ENCODE measurements at places on chromosomes 2 and 18.

GRCh38 chr2:66899648-66900047, 464.7 kb downstream of the MEIS1 start:
- DNase-seq: no peak

DNA sequence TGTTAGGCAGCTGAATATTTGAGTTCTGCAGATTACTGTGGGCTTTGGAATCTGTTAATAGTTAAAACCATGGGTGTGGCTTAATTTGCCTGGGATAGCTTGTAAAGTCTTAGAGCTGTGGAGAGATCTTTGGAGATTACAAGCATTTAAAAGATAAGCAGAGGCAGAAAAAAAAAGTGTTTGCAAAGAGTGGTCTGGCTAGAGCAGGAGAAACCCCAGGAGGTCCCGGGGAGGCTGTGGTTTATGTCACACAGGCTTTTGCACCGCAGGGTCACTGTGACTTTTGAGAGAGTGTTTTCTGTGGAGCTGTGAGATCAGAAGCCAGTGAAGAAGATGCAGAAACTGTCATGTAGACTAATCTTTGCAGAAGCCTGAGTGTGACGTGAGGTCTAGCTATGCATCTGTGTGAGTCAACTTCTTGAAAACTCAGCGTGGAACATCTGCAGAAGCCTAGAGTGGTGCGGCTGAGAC, 49.0 kb downstream of the SETBP1 start:
- DNase-seq: peak; percentile 28

DNA sequence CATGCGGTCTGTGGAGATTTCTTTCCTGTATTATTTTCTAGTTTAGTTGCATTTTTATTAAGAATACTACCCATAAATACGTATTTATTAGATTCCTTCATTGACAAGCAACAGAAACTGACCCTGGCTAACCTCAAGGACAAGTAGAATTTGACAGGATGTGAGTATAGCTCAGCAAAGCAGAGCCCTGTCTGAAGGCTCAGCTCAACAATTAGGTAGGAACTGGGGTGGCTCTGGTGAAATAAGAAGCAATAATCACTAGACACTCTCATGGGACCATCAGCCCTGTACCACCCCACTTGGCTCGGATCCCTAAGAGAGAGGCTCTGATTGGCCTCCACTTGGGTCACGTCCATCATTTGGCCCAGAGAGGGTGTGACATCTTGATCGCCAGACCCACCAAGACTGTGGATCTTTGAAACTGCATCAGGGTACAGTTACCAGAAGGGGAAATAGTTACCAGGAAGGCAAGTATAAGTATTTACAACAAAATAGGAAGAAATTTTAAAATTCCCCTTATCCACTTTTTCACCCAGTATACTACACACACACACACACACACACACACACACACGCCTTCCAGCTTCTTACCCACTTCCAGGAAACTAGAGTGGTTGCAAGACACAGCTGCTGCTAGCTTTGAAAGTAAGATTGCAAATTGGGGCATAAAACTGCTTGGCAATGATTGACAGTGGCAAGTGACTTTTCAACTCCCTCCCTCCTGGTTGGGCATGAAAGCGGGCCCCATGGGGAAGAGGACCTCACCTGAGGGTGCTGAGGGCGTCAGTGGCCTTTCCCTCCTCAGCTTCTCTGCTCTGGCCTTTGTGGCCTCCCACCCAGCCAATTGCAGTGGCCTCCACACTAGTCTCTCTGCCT, 41.8 kb downstream of the KCTD18 start:
- no peak for DNase-seq

DNA sequence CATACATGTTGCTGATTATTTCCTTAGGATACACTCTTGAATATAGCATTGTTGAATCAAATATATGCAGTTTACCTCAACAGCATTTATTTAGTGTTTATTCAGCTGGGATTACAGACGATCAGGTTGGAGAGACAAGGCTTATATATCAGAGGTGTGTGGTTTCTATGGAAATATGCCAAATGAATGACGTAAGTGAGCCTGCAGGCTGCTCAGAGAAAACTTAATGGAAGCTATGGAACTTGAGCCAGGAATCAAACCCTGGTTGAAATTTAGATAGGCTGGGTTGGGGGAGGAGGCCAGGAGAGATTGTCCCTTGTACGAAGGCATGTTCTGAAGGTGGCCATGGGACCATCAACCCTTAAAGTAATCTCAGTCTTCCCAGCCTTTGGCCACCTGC, 79.5 kb downstream of the INPP4A start:
- no peak for DNase-seq

GRCh38 chr2:127545189-127545588, 9.7 kb downstream of the MYO7B start:
- DNase-seq: no peak

- no peak for DNase-seq
Observed at GRCh38 chr2:177332026-177332991, 60.3 kb upstream of the AGPS start.

DNA sequence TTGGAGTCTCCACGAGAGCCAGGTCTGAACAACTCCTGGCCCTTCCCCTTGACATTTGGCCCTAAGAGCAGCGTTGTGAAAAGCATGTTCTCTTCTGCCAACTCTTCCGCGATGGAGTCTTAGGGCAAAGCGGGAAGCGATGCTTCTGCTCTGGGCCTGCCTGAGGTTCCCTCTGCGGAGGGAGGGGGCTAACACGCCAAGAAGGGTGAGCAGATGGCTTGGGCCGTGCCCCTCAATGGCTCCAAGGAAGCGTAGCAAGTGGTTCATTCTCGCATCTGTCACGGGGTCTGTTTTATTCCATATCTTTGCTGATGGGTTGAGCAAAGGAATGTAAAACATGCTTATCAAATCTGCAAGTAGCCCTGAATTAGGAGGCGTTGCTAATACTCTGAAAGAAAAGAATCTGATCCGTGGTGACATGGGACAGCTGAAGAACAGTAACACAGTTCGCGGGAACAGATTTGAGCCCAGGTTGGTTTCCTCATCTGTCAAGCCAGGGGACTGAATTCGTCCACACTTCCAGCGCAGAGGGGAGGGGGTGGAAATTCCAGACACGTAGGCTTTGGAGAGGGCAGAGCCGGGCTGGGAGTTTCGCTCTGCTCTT, 38.0 kb downstream of the DNMT3A start:
- no peak for DNase-seq

DNA sequence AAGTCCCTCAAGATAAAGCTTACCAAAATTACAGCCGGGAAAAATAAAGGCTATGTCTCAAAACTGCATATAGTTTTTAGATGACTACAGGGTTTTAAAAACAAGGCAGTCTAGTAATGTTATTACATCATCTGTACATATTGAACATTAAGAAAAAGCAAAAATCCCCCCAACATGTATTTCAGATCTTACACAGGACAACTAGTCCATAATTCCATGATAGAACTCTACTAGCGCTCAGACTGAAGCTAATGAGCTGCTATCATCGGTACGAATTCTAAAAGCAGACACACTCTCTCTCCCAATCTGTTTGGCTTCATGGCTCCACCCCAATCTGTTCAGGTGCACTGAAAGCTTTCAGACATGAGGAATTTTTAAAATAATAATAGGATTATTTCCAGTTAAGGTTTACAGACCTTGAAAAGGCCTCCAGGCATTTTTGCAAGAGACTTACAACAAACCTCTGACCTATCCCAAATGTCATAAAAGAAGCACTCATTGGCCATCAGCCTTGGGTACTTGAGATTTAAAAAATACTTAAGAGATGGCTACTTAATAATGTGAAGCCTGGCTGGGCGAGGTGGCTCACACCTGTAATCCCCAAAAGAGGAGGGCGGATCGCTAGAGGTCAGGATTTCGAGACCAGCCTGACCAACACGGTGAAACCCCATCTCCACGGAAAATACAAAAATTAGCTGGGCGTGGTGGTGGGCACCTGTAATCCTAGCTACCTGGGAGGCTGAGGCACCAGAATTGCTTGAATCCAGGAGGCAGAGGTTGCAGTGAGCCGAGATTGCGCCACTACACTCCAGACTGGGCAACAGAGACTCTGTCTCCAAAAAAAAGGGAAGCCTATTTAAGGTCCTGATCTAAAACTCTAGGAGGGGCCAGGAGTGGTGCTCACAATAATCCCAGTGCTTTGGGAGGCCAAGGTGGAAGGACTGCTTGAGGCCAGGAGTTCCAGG, 2.0 kb downstream of the NPC1 start:
- DNase-seq: no peak

DNA sequence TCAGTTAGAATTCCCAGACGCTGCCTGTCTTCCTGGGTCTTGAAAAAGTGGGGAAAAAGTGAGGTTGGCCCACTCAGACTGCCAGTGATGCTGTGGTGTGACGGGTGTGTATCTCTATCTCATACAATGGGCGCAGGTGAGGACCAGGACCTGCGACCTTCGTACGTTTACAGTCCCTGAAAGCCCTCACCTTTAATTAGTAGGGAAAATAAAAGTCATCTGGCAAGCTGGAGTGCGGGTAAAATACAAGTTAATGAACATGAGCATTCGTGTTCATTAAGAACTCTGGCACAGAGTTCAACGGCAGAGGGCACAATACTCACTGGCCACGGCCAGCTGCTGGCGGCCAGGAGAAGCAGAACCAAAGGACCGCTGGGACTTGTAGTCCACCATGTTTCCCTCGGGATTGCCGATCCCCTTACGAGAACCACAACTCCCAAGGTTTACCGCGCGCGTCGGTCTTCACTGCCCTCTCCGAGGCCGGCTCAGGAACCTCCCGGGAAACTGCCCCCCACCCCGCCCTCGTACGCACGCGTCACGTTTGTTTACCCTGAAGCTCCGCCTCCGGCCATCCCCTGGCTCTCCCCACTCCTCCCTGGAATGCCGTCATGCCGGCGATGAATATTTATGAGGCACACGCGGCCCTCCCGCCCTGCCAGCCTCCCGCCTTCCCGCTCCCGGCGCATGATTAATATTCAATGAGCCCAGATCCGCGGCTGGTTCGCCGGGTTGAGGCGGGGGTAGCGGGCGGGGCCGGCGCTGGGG, 488 bp upstream of the PHLPP1 start:
- DNase-seq: peak; percentile 83

- no peak for DNase-seq
Observed at GRCh38 chr2:28643911-28644334, 107.7 kb upstream of the PPP1CB start.

GRCh38 chr2:190202604-190203003, 117.0 kb downstream of the HIBCH start:
- DNase-seq: no peak

GRCh38 chr2:236603361-236604015, 33.9 kb downstream of the ACKR3 start:
- no peak for DNase-seq

DNA sequence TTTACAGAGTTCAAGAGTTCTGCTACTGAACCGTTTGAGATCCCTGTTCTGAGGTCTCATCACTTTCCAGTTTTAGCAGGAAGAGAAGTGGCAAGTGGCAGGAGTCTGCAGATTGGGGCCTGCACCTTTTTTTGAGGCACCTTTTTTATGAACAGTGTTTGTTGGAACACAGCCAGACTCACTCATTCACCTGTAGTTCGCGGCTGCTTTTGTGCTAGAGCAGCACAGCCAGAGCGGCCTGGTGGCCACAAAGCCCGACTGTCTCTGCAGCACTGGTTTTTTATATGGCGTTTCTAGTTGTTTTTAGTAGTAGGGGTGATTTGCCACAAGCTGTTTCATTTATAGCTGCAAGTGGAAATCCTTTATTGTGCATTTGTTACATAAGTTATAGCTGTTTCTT, 8.6 kb downstream of the ACP1 start:
- no peak for DNase-seq

DNA sequence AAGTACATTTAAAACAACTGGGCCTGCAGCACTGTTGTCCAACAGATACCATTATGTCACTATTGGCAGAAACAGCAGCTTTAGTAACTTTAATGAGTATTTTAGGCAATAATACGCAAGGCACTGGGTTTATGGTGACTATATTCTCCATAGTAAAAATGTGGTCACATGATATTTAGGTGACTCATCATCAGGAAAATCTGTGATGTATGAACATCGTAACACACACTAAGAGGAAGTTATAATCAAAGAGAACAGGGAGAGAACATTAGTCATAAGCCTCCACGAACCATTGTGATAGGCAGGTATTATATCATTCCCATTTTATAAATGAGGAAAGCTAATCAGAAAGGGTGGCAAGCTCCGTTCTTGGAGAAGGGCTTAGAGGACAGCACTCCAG, 36.9 kb downstream of the RAPH1 start:
- no peak for DNase-seq

GRCh38 chr2:195532628-195533271, 124.3 kb upstream of the SLC39A10 start:
- no peak for DNase-seq

GRCh38 chr2:238133499-238134392, 4.7 kb upstream of the KLHL30 start:
- no peak for DNase-seq

DNA sequence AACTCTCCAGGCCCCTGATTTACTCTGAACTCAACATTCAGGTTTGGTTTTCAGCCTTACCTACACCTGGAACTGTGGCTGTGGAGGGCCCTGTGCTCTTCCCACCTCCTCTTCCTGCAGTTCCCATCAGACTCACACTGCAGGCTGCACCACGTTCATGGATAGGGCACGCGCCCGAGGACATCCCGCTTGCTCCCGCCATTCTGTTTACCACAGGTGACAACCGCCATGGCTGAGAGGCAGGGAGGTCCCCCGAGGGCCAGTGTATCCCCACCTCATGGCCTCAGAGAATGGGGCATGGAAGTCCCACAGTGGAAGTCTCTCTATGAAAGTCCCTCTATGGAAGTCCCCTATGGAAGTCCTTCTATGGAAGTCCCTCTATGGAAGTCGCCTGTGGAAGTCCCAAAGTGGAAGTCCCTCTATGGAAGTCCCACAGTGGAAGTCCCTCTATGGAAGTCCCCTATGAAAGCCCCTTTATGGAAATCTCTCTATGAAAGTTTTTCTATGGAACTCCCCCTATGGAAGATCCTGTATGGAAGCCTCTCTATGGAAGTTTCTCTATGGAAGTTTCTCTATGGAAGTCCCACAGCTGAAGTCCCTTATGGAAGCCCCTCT, 358.4 kb upstream of the SALL3 start:
- DNase-seq: no peak

- DNase-seq: no peak
Observed at GRCh38 chr2:69704446-69704845, 37.5 kb upstream of the ANXA4 start.

DNA sequence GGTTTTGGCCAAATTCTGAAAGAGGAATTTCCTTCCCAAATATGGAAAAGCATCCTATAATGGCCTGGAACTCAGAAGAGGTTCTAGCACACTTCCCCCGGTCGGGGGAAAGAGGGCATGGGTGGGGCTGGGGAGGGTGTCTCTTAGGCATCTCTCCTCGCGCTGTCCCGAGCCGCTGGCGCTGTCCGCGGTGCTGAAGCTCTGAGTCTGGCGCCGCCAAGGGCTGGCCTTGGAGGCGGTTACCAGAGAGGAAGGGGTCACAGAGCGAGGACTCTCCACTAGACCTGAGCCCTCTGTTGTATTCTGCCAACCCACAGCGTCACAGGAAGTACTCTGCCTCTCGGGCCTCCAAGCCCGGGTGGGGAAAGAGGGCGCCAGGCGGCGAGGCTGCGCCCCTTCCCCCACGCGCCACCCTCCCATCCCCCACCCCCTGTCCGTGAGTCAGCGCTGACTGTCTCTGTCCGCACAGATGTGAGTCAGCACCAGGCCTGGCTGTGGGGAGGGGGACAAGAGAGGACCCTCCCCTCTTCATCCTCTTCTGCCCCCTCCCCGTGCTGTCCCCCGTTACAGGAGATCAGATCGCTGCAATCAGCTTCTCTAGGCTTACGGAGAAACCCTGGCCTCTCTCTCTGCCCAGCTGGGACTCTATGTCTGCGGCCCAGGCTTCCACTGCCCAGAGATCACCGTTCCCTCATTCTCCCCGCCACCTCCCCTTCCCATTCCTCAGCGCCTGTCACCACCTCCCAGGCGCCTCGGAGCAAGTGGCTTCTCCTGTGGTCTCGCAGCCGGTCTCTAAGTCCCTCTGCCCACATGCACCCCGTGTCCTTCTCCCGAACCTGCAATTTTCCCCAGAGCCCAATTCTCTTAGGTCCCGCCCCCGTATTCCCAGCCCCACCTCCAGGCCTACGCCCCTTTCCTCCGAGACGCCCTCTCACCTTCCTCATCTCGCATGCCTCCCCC, 779 bp downstream of the PTPRN start:
- no peak for DNase-seq

All from stimulated activated CD8-positive, alpha-beta memory T cell treated with anti-CD3 and anti-CD28 coated beads, Interleukin-4, amount 100 ng/mL, for 1 hour (primary cell).